ENCODE measurements at places on chromosomes 4 and X.
A peak's percentile ranks its signal among the peaks of the same experiment; 100 is the strongest.

DNA sequence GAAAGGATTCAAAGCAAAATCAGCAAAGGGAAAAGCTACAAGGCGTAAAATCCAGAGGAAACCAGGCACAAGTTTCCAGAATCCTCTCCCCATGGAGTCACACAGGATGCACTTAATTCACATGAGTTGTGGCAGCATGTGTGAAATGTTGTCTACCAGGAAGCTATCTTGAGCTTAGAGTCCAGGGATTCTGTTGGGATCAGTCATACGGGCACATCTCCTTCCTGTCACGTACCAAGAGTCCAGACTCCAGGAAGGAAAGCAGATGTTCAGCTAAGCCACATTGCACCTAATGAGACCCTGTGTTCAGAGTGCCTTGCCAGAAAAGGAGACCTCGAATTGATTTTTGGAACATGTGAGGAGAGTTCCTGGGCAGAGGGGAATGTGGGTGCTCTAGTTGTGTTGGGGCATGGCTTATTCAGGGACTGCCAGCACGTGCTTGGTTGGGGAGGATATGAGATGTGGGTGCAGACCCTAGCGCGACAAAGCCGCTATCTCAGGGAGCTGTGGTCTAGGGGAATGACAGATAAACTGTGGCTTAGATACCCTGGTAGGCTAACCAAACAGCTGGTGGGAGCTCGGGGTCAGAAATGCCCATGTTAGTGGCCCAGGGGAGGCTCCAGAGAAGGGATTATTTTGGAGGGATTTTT, 70.0 kb downstream of the EVC start:
- DNase-seq, result peak; percentile 53

GRCh38 chr4:151573945-151574344, 165.0 kb downstream of the FHIP1A start:
- no peak for DNase-seq

DNA sequence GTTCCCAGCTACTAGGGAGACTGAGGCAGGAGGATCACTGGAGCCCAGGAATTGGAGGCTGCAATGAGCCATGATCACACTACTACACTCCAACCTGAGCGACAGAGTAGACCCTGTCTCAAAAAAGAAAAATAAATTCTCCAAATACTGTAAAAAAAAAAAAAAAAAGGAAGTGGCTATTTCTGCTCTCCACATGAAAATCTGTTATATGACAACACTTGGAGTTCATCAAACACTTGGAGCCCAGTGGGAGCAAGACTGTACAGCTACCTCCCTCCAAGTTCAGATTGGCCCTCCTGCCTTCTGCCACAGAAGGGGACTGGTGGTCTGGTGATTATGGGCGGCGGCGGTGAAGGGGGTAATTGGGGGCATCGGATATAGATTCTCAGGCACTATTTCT, 9.0 kb upstream of the CLDN34 start:
- DNase-seq, result no peak

DNA sequence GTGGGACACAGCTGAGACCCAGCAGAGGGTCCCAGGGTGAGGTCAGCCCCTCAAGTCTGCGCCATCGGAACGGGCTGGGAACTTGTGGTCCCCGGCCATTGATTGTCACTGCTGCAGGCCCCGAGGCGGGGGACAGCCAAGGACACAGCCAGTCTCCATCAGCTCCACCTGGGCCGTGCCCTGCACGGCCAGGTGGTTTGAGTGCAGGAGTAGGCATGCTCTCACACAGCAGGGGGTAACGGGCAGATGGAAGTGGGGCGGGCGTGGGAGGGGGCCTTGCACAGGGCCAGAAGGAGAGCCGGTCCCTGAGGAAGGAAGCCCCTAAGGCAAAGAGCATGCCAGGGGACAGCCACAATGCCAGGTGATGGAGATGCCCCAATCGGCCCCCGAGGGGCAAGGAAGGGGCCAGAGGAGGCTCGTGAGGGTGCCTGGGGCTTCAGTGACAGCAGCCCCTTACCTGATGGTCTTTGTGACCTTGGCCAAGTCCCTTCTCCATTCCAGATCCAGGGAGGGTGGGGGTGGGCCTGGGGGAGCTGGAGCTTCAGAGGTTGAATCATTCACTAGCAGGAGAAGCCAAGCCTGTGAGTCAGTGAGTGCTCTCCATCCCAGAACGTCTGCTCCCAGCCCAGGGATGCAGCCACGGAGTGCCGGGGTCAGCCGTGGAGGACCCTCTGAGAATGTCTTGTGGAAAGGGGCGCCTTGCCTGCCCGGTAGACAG, 2.3 kb downstream of the ATP2B3 start:
- DNase-seq, result no peak

DNA sequence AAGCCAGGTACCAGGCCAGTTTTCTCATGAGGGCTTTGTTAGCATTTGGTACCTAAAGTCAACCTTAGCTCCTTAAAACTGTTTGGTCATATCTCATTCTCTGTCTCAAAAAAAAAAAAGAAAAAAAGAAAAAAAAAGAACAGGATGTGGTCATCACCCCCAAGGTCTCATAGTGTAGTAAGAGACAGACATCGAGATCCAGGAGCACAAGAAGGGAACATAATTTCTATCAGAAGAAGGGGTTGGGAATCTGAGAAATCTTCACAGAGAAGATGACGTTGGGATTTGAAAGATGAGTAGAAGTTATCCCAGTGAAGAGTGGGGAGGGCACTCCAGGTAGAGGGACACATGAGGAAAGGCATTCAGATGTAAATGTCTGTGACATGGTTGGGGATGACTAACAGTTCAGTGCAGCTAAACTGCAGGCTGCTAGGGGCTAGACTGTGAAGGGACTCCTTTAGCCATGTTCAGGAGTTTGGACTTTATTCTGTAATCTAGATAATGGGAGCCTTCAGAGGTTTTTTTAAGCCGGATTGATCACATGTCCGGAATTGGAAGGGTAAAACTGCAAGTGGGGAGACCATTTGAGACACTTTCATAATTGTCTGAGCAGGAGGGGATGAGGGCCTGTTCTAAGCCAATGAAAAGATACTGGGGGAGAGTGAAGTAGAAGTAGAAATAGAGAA, 26.9 kb upstream of the GJB1 start:
- DNase-seq, result no peak

- no peak for DNase-seq
Measured at GRCh38 chrX:118228041-118228440, 111.4 kb upstream of the KLHL13 start.

DNA sequence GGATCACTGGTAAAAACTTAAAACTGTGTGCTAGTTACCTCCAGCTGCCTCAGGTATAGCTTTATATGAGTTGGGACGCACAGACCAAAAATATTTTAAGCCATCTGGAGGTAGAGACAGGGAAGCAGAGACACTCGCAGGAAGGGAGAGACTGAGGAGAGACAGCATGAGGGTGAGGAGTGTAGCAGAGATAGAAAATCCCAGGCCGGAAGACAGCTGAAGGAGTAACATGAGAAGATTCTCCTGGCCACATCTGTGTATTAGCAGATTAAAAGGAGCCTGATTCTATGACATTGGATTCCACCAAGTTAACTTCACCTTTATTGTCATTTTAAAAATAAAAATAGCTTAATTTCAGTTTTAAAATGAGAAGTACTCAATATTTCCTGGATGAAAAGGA, 84.3 kb downstream of the PDLIM5 start:
- no peak for DNase-seq

- no peak for DNase-seq
Measured at GRCh38 chrX:40637687-40638086, 9.7 kb downstream of the CXorf38 start.

- DNase-seq, result no peak
Measured at GRCh38 chr4:113740857-113741379, 20.6 kb downstream of the CAMK2D start.

DNA sequence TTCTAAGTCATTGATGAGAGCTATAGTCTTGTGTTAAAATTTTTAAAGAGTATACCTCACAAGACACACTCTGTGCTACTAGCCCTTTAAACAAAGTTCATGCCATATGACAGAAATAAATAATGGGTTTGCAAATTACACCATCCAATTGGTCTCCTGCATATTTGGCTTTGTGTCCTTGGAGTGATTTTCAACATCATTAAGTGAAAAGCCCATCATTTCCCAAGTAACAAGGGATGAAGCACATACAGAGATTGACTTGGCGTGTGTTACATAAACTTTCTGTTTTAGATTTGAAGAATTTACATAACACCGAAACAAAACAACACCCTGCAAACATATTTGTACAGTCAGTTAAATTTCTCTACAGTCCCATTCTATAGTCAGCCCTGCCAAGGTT, 216.9 kb upstream of the NEIL3 start:
- no peak for DNase-seq

GRCh38 chr4:15875663-15876460, 62.7 kb downstream of the FGFBP1 start:
- no peak for DNase-seq

DNA sequence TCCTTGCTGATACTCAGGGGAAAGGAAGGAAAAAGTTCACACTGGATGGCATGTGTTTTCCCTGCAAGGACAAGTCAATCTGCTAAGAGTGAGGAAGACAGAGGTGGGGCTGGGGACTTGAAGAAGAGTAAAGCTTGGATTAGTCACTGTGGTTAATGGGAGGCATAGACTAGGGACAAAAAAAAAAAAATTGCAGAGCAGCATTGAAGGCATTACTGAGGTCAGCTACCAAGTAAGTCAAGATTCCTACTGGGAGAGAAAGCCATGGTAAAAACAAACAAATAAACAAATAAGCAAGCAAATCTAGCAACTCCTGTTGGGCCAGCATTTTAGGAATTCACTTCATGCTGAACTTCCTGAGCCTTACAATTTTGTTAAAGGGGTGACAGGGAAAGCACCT, 58.2 kb upstream of the GPC4 start:
- DNase-seq, result peak; percentile 72

- DNase-seq, result peak; percentile 33
Measured at GRCh38 chr4:187993827-187994226, 1.7 kb upstream of the ZFP42 start.

DNA sequence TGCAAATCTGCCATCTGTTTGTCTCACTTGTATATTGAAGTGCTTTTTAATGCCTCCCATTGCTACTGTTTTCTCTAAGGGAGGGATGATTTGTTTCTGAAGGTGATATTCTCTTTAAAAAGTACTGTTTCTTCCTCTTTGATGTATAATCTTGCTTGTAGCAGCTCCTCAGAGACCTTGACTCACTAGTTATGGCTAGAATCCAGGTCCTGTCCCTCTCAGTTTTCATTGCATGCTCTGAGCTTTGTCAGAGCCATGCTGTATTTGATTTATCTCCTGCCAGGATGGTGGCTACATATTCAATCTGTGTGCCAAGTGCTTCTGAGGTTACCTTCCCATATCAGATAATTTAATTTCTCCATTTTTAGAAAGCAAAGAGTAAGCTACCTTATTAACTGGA, 56.0 kb downstream of the GLUD2 start:
- DNase-seq, result no peak

GRCh38 chr4:150379454-150379853, 202.5 kb upstream of the MAB21L2 start:
- no peak for DNase-seq

DNA sequence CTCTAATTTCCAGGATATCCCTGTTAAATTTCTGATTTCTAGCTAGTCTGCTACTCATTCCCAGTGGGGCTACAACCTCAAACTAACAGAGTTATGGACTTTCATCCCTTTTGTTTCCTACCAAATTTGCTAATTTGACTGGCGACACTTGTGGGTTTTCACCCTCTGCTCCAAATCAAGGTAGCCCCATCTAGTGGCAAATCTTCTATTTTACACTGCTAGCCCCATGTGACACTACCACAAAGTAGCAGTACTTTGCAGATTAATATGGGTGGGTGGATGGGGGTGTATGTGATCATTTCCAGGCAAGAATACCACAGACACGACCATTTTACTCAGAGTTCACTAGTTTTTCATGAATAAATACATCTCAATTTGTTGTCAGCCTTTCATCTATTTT, 150.3 kb downstream of the MSL3 start:
- DNase-seq, result no peak

DNA sequence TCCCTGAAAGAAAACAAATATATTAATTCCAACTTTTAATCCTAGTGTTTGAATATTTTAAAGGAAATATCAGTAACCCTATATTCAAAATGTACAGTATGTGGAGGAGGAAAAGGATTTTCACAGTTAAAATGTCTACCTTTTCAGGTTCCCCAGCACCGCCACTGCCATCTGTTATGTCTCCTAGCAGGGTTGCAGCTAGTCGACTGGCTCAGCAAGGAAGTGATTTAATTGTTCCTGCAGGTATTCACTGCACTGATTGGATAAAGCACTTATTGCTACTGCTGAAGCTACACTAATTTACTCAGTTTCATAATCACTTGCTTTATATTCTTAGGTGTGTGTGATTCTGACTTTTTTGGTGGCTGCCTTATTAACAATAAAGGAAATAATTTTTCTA, 65.5 kb upstream of the FHDC1 start:
- no peak for DNase-seq

DNA sequence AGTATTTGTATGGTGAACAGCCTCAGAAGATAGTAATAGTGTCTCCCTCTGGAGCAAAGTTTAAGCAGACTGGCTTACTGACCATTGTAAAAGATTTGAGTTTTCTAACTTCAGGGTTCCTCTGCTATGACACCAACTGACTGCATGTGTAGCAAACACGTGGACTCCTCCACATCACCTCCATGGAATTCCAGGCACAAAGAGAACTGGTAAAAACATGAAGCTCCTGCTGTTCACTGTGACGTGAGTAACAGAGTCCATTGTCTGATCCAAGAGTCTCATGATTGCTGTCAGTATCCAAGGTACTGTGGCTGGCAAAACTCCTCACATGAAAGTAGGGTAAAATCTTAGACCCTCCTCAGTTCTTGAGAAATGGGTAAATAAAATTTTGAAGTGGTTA, 107.6 kb upstream of the FAM9B start:
- DNase-seq, result peak; percentile 12

GRCh38 chr4:2492970-2493369, 24.1 kb downstream of the RNF4 start:
- DNase-seq, result no peak

DNA sequence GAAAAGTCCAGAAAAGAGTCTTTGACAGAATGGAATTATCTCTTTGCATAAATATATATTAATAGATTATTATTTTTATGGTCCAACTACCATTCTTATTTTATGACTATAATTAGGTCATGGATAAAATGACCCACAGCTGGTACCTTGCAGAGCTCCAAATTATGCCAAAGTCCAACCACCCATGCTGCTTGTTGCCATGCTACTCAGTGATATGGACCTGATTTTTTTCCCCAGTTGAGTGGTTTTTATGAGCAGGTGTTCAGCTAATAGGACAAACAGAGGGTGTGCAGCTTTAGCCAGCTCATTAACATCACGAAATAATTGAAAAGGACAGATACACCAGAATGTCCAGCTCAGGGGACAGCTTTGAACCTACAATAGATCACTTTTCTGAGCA, 9.7 kb downstream of the HOPX start:
- no peak for DNase-seq

- DNase-seq, result no peak
Measured at GRCh38 chrX:13010546-13010945, 33.9 kb downstream of the FAM9C start.

DNA sequence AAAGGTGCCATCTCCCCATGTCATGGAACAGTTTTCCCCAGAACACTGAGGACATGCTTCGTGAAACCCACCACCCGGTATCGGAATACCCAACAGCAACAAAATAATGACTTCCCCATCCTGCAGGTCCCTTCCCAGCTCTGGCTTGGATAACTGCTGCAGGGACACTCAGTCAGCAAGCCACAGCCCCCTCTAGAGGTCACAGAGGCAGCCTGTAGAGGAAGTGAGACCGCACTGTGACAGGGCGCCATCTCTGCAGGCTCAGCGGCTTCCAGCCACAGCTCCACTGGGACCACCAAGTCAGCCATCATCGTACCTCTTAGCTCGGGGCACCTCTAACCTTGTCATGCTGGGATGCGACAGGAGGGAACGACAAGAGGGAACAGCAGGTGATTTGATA, 315.9 kb downstream of the LDB2 start:
- peak; percentile 53 for DNase-seq

Data from trophoblast cell (in vitro differentiated cells and primary cell).